ENCODE measurements at places on chromosomes 2 and 18.

- DNase-seq: no peak
These were observed 83.0 kb upstream of the RAB6C start for GRCh38 chr2:129896226-129897100.

DNA sequence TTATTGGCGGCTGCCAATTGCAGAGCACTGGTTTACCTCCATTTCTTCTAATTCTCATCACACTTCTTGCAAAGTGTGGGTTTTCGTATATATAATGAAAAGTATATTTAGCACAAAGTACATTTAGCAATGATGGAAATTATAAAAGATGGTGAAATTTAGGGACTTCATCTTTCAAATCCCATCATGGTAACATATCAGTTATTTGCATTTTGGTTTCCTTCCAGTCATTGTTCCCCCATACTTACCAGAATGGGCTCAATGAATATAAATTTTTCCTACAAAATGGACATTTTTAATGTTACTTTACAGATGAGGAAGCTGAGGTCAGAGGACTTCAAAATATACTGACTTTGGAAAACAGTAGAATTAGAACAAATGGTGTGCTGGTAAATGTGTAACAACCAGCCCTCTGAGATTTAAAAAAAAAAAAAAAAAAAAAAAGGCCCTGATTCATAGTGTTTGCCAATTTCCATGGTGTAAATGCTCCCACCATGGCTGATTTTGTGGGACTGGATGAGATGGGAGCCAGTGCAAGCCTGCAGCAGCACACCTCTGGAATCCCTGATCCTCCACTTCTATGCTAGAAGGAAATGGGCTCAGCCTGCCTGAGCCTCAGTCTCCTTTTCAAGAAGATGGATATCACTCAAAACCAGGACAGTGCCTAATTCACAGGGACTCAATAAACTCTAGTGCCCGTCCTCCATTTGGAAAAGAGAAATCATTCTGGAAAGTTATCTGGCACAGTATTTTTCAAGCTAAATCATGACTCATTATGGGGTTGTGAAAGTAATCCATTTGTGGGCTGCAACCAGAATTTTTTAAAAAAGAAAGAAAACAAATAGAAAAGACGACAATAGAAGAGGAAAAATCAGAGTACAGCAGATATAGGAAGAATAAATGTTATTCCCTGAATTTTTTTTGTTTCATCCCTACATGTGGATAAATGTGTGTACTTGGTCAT, 34.0 kb downstream of the LBH start:
- no peak for DNase-seq

DNA sequence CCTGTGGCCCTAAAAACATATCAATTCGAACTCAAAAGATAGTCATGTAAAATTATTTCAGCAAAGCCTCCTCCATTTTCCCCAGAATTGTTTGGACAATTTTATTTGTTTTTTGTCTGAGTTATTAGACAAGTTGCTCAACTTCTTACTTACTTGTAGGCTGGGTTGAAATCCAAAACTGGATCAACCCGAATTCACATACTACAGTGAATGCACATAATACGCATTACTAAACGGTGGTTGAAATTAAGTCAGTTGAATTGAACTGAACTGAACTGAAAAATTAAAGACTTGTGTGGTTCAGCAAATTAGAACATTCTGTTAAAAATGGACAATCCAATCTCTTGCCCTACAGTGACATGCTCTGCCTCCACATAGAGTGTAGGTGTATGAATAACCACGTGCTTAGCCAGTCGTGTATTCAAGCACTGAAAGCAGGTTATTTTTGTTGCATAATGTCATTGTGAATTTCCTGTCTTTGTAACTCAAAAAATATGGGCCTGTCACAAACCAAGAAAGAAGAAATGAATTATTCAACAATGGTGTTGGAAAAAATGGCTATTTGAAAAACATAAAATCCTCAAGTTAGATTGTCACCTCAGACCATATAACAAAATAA, 441.0 kb downstream of the TXNL1 start:
- DNase-seq: no peak

GRCh38 chr2:10014418-10015190, 28.7 kb upstream of the KLF11 start:
- DNase-seq: no peak

DNA sequence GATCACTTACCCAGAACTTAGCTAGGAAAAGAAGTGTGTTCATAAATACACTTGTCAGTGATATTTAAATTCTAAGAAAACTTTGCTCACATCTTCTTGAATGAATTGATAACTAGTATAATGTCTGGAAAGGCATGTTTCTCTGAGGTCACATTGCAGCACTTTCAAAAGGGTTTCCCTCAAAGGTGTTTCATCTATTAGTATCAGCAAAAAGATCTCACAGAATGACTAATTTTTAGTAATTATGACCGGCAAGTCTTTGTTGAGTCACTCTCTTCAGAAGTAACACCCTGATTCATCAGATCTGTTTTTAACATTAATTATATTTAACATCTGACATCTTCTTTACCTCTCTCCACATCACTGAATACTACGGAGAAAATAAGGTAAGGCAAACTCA, 222.3 kb downstream of the IKZF2 start:
- no peak for DNase-seq

DNA sequence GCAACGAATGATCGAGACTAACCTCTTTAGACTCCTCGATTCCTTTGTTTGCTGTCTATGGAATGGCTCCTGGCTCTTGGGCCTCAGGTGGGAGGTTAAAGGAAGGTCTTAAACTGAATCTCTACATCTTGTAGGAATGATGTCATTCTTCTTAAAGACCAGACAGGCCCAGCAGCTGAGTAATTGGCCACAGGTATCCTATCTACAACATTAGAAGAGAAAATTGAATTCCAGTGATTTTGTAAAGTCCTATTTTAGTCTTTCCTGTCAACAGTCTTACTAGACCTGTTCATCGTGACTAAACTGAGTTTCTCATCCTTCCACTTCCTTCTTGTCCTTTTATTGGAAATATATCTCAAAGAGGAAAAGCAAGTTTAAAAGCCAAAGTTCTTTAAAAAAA, 274.8 kb downstream of the ALPK2 start:
- DNase-seq: no peak

DNA sequence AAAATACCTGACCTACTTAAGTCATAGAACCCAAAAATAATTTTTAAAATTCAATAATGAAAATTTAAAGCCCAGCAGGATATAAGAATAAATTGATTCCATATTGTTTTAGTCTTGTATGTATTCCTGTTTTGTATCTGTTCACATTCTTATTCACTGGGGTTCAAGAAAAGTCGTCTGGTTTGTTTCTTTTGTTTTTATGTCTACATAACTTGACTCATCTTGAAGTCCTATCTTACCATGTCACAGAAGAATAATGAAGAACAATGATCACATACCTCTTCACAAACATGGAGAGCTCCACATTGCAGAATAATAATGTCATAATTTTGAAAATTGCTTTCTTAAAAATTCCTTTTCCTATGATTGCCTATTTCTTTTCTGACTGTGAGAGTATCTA, 43.4 kb upstream of the LRP1B start:
- no peak for DNase-seq

- no peak for DNase-seq
These were observed 329.3 kb downstream of the INSIG2 start for GRCh38 chr2:118417406-118418120.

DNA sequence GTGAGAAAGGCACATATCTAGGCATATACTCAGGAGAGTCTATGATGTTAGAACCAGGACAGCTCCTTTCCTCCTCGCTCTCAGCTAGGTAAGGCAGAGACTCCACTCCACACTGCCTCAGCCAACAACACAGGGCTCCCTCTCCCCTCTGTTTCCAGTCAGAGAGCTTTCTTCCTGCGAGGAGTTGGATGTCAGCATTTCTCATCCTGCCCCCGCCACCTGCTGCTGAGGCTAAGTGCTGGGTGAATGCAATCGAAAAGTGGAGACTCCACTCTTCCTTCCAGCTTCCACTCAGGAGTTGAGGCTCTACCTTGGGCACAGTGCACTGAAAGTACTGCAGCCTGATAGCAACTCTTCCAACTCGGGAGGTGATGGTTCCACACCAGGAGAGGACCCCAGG, 177.2 kb upstream of the RAB6C start:
- DNase-seq: no peak

DNA sequence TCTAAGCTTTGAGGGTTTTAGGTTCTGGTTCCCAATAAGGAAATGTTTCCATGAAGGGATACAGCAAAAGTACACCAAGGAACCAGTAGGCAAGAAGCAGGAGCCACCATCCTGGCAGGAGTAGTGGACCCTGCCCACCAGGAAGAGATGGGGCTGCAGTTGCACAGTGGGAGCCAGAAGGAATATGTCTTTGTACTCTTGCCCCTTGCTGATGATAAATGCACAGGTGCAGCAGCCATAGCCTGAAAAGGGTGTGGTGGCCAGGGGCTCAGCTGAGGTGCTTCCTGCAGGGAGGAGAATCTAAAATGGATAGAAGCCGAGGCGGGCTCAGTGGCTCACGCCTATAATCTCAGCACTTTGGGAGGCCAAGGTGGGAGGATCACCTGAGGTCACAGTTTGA, 27.5 kb downstream of the TMEM127 start:
- DNase-seq: no peak

DNA sequence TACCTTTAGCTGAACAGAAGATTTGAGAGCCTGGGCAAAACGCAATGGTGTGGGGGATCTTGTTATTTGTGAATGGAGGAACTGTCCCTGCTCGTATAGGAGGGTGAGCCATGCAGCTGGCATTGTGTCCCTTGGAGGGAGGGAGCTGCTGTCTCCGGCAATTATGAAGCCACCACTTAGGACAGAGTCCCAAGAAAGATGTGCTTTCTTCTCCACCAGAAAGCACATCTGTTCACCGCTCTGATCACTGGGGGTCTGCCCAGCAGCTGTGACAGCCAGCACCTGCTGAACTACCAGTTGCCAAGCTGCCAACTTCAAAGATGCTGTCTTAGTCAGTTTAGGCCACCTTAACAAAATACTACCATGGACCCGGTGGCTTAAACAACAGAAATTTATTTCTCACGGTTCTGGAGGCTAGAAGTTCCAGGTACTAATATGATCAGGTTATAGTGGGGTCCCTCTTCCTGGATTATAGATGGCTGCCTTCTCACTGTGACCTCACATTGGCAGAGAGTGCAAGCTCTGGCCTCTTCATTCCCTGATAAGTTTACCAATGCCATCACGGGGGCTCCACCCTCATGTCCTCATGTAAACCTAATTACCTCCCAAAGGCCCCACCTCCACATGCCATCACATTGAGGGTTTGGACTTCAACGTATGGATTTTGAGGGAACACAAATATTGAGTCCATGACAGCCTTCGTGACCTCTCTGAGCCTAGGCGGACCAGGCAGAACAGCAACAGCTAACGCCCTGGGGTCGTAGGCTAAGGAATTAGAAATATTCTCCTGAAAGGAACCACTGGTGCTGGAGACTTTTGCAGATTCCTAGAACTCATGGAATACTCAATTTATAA, 148.3 kb downstream of the RHBDD1 start:
- no peak for DNase-seq

DNA sequence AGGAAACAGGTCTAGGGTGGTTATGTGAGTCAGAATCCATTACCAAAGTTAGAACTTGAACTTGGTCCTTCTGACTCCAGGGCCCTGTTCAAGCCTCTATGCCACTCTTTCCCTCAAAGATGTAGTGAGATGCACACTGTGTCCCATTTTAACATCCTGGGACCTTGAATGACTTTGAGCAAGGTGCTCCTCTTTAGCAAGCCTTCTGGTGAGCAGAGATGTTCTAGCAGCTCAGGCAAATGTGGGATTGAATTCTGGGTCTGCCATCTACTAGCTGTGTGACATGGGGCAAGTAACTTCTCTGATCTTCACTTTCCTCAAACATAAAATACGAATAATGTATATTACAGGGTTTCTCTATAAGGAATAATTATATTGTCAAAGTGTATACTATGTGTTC, 294.0 kb upstream of the CXCR4 start:
- DNase-seq: no peak

DNA sequence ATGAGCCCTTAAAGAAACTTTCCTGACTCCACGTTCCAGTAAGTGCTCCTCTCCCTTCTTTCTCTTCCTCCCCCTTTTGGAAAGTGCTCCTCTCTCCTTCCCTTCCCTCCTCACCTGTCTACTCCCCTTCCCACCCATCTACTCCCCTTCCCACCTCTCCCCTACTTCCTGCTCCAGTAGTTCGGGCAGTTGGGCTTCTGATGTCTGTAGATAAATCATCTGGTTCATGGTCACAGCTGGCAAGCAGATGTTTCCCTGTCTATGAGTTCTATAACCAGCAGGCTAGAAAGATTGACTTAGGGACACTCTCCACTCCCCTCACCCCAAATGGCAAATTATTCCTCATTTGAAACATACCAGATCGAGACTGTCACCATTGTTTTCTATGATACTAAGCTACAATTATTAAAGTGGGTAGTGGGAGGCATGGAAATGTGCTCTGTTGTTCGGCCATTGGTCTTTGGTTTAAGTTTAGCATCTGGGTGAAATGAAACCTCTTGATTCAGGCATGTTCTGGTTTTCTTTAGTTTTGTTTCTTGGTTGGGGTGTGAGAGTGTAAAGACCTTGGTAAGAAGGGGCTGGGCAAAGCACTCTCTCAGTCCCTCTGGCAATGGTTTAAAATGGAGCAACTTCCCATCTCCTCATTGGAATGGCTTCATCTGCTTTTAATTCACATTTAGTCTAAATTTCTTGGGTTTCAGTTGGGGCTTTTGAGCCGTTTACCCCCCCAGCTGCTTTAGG, 413.2 kb upstream of the SPRED2 start:
- no peak for DNase-seq

DNA sequence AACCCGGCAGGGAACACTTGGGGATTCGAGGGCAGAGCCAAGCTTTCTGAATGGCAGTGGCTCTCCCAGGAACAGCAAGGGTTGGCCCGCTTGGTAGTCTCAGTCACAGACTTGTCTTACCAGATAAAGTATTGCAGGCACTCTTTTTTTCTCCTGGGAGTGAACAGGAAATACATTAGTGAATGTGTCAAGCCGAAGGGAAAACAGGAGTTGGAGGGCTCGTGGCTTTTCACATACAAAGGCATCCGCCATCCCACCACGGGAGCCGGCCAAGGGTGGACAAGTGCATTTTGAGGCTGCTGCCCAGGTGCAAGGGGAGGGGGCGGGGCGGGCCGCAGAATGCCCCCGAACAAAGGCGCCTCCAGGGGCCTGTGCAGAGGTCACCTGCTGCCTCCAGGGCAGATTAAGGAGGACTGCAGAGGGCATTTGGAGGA, 163.3 kb upstream of the SIX3 start:
- no peak for DNase-seq

DNA sequence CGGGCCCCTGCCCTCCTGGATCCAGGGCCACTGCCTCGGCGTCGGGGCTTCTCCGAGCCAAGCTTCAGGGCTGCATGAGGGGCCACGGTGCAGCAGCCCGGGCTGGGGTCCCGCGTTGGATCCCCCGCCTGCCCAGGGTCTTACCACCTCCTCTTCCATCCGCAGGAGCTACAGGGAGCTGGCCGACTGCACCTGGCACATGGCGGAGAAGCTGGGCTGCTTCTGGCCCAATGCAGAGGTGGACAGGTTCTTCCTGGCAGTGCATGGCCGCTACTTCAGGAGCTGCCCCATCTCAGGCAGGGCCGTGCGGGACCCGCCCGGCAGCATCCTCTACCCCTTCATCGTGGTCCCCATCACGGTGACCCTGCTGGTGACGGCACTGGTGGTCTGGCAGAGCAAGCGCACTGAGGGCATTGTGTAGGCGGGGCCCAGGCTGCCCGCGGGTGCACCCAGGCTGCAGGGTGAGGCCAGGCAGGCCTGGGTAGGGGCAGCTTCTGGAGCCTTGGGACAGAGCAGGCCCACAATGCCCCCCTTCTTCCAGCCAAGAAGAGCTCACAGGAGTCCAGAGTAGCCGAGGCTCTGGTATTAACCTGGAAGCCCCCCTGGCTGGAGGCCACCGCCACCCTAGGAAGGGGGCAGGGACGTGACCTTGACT, 52.1 kb downstream of the RAMP1 start:
- DNase-seq: no peak

- DNase-seq: no peak
These were observed 100.8 kb downstream of the ZNF532 start for GRCh38 chr18:58965291-58966004.

- DNase-seq: no peak
These were observed 413.6 kb downstream of the PTH2R start for GRCh38 chr2:208820014-208820688.

Data from thoracic aorta (tissue), 2 donors.